Suppressor macrophage (primary cell): ENCODE measurements at places on chromosomes 11 and 22.
A peak's percentile ranks its signal among the peaks of the same experiment; 100 is the strongest.

GRCh38 chr22:48083502-48083901 lies 1321.1 kb downstream of the TBC1D22A start:
- no peak for DNase-seq

DNA sequence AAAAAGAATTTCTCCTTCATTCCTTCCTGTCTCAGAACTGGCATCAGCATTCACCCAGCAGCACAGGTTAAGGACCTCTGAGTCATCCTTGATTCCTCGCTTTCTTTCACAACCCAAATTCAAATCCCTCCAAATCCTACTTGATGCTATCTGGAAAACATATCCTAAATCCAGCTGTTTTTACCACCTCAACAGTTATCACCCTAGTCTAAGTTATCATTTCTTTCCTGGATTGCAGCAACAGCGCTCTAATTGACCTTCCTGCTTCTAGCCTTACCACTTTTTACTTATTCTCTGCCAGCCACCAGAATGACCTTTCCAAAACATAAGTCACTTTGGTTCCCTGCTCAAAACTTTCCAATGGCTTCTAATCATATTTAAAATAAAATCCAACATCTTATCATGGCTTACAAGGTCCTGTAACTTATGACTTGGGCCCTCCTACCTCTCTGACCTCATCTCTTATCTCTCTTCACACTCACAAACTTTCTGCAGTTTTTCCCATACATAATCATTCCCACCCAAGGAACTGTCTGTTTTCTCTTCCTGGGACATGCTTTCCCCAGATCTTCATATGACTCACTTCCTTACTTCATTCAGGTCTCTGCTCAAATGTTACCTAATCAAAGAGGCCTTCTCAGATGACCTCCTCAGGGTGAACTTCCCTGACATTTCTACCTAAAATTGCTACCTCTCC lies 119.4 kb downstream of the TTC28 start:
- DNase-seq: no peak

DNA sequence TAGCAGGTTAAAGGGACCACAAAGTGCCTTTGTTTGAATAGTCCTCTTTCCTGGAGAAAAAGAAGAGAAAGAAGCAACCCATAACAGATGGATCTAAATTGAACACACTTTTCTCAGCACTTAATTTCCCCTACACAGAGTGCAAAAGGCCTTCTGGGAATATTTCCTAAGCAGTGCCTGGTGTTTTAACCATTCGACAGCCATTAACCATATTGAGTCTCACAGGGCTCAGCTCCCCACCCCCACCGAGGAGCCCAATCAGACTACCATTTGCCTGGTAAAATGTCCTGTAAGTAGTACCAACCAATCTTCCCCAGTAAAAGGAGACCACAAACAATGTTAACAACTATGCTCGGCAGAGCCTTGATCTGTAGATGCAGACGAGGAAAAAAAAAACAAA lies 40.7 kb upstream of the SLC6A5 start:
- no peak for DNase-seq

DNA sequence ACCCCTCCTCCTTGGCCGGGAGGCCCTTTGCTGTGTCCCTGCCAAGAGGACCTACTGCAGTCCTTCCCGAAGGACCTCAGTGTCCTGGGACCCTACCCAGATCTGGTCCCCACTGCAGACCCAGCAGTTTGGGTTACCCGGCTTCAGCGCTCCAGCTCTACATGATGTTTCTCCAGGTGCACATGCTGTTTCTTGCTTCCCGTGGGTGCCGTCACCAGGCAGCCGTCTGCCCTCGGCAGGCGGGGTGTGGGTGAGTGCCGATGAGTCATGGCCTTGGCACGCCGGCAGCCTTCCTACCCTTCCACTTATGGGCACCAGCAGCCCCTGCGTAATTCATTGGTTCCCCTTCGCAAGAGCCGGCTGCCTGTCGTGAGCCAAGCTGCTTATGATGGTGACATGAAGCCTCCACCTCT lies 101.8 kb downstream of the BCR start:
- peak; percentile 13 for DNase-seq

DNA sequence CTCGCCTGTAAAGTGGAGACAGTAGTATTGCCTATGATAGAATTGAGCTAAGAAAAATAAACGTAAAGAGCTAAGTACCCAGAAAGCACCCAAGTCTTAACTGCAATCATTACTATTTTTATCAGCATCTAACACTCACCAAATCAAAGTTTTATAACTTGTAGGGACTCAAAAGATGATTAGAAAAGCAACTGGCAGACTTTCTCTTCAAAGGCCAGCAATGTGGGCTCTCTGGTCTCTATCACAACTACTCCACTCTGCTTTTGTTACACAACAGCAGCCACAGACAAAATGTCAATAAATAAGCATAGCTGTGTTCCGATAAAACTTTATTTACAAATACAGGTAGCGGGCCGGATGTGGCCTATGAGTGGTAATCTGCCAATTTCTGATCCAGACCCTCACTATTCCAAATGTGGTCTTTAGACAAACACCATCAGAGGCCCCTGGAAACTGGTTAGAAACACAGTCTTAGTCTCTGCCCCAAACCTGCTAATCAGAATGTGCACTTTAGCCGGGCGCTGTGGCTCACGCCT lies 8.2 kb downstream of the TPST2 start:
- no peak for DNase-seq

DNA sequence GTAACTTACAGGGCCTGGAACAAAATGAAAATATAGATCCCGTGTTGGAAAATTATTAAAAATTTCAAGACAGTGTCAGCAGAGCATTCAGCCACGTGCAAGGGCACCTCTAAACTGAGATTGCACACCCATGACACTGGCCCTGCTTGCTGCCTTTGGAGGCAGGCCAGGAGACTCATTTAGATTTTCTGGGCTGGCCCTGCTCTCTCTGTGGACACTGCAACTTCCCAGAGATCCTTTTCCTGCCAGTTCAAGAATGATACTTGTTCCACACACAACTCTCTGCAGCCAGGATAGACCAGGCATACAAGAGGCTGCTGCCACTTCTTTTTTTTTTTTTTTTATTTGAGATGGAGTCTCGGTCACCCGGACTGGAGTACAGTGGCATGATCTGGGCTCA lies 56.7 kb upstream of the PTPRJ start:
- no peak for DNase-seq

GRCh38 chr11:67464411-67465188 lies 4.5 kb downstream of the TMEM134 start:
- peak; percentile 87 for DNase-seq

GRCh38 chr22:25729016-25729995 lies 12.7 kb upstream of the MYO18B start:
- no peak for DNase-seq
